Activated CD4-positive, CD25-positive, alpha-beta regulatory T cell treated with anti-CD3 and anti-CD28 coated beads, Interleukin-2, amount 50 U/mL, for 72 hours (primary cell): ENCODE measurements at places on chromosomes 3 and 15.

DNA sequence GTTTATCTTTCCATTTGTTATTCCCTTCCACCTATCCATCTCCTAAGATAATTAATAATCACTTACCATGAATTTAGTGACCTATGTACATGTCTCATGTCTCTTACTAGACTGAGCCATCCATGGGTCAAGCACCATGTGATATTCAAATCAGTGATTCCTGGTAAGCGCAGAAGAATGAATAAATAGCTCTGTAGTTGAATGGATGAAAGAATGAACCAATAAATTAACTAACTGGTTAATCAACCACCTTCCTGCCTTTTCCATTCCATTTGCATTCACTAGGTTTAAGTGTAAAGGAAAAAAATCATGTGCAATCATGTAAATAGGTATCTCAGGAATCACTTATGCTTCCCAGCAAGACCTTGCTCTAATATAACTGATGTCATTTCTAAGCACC, 779.5 kb downstream of the NTRK3 start:
- no peak for DNase-seq

DNA sequence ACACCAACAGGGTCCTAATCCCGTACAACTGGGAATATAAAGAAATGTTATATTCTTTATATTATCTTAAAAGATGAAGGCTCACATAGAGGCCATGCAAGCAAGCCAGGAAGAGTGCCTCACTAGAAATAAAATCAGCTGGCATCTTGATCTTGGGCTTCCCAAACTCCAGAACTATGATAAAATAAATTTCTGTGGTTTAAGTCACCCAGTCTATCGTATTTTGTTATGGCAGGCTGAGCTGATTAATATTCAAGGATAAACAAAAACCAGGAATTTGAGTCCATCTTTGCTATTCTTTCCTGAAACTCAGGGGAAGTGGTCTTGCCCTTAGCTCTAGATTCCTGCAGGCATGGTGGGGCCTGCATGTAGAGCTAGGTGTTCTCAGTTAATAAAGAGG, 42.7 kb downstream of the ATOSA start:
- no peak for DNase-seq

DNA sequence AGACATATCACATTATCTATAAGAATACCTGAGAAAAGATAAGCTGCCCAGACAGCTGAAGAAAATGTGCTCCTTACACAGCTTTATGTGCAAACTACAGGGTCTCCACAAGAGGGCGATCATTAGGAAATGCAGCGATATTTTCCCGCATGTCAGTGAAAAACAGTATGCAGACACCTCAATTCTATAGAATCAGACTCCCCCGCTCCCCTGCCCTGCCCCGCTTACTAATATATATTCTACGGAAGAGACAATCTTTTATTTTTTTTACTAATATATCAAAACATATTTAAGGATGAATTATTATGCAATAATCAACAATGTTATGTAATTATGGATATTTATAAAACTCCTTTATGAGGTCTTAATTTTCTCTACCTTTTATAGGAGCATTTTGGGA, 681.3 kb downstream of the ROBO1 start:
- no peak for DNase-seq

DNA sequence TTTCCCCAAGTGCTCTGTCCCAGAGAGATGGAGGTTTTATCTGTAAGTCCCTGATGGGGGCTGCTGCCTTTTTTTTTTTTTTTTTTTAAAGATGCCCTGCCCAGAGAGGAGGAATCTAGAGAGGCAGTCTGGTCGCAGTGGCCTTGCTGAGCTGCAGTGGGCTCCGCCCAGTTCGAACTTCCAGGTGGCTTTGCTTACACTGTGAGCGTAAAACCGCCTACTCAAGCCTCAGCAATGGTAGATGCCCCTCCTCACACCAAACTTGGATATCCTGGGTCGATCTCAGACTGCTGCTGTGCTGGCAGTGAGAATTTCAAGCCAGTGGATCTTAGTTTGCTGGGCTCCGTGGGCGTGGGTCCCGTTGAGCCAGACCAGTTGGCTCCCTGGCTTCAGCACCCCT, 51.6 kb downstream of the SLC2A2 start:
- no peak for DNase-seq

DNA sequence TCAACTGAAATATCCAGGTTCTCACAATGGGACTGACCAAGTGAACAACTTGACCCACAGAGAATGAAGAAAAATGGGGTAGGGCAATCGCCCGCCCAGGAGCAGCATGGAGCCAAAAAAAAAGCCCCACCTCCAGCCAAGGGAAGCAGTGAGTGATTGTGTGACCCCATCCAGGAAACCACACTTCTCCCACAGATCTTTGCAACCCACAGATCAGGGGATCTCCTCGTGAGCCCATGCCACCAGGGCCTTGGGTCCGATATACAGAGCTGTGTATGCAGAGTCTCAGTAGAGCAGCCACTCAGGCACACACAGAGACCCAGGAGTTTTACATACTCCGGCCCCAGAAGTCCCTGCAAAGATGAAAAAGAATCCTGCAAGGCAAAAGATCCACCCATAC, 35.7 kb downstream of the PYGO1 start:
- no peak for DNase-seq

DNA sequence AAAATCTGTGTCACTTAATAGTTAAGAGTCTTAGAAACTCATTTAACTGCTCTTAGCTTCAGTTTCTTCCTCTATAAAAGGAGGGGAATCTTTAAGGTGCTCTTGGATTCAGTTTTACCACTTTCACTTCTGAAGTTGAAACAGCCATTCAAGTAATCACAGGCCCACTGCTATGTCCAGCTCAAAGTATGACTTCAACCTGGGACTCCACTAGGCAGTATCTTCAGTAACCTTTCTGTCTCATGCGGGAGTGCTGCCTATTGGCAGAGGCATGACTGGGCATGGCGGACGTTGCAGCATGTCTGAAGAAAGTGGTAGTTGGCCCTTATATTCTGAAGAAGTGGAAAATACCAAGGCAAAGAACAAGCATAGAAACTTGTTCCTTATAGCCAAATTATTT, 92.3 kb downstream of the DHX30 start:
- no peak for DNase-seq

DNA sequence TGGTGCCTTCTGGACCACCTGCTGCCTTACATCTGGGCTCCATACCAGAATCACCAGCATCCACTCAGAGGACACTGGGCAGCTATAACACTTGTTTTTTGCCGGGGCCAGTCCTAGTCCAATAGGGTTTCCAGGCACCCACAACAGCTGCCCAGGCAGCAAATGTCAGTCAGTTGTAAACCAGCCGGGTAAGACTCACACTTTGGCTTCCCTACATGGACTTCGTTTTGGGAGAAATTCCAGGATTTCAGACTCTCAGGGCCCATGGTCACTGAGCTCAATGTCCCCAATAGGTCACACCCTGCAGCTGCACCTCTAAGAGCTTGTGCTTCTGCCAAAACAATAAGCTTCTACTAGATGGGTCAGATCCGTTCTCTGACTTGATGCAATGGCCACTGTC, 83.8 kb downstream of the FAM174B start:
- no peak for DNase-seq

- no peak for DNase-seq
These were observed 127.7 kb upstream of the DLG1 start for GRCh38 chr3:197426121-197426566.

- no peak for DNase-seq
These were observed 563.8 kb downstream of the TBL1XR1 start for GRCh38 chr3:176633511-176633910.

GRCh38 chr15:99630607-99631131, 64.9 kb downstream of the MEF2A start:
- DNase-seq: no peak

- no peak for DNase-seq
These were observed 23.3 kb downstream of the ANAPC13 start for GRCh38 chr3:134462331-134462941.

GRCh38 chr3:4629095-4630007, 136.2 kb downstream of the ITPR1 start:
- no peak for DNase-seq

DNA sequence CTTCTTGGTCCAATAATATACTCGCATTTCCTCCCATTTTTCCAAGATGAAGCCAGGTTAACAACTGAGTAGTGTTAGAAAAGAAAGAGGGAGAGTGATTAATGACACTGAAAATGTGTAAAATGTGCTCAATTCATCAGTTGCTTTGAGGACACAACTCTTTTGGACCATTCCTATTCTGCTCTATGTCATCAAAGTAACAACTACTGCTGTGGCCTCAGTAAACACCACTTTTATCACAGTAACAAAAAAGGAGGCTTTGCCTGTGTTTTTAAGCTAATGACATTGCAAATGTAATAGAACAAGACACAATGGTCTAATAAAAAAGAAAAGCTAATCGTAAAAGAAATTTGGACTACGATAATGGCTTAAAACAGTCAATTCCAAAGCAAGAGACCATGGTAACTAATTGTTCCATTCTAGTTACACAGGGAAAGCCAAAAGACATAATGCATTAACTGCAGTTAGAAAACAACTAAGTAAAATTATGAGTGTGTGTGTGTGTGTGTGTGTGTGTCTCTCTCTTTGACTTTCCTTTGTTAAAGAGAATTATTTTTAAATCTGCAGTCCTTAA, 221.1 kb downstream of the MAGI1 start:
- DNase-seq: no peak

- no peak for DNase-seq
These were observed 60.2 kb downstream of the TMEM44 start for GRCh38 chr3:194572944-194573491.

DNA sequence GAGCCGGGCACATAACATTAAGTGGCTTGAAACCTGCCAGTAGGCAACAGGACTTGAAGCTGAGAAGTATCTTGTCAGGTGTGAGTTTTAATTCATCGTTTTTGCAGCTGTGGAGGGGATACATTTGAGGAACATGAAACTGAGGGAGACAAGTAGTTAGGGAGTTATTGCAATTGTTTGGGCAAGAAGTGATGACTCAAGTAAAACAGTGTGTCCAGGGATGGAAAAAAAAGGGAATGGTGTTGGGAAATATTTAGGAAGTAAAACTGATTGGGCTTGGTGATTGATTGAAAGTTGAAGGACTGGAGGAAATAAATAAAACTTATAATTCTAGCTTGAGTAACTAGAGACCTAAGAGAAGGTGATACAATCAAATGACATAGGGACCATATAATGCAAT, 85.5 kb downstream of the NCEH1 start:
- no peak for DNase-seq
